Stimulated activated CD4-positive, alpha-beta T cell treated with anti-CD3 and anti-CD28 coated beads, Interleukin-2, amount 100 ng/mL, for 4 hours (primary cell): ENCODE measurements at places on chromosomes 16 and 17.

- no peak for DNase-seq
Measured at GRCh38 chr17:80790021-80790765, 201.4 kb upstream of the CHMP6 start.

- DNase-seq, result no peak
Measured at GRCh38 chr17:17179371-17179827, 26.7 kb downstream of the PLD6 start.

GRCh38 chr16:82943371-82943770 is 316.6 kb downstream of the CDH13 start:
- no peak for DNase-seq

DNA sequence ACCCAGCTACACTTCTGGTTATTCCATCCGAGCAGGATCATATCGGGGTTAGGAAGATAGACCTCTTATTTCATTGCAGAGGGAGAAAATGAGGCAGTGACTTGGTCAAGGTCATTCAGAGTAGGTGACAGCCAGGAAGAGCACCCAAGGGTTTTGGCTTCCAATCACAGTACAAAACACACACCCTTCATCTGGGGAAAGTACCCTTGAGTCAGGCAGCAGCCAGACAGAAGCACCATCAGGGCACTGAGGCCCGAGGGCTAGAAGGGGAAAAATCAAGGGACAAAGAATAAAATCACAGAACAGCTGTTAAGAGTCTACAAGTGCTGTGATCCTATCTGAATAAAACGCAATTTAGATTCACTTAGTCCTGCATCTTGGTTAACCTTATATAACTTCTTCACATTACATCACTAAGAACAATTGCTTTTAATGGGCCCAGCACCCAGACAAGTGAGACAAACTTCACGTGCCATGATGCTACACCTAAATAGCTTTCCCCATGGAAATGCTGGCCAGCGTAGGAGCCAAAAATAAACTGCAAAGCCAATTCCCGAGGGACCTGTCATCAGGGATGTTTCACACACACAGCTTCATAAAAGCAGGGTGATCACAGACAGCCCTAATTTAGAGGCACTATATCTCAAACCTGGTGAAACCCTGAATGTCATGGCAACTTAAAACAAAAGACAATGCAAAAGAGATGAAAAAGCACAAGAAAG is 4.9 kb downstream of the UBE2O start:
- DNase-seq, result no peak

DNA sequence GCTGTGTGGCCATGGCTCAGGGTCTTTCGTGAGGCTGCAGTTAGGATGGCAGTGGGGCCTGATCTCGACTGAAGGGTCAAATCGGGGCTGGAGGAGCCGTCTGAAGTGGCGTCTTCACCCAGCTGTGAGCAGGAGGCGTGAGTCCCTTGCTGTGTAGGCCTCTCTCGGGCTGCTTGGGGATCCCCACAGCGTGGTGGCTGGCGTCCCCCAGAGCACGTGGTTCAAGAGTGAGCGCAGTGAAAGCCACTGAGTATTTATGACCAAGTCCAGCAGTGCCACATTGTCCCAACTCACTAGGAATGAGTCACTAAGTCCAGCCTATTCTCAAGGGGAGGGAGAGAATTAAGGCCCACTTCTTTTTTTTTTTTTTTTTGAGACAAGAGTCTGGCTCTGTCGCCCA is 11.7 kb upstream of the TCF25 start:
- DNase-seq, result no peak

GRCh38 chr16:75288596-75289120 is 37.2 kb upstream of the BCAR1 start:
- DNase-seq, result peak; percentile 17

DNA sequence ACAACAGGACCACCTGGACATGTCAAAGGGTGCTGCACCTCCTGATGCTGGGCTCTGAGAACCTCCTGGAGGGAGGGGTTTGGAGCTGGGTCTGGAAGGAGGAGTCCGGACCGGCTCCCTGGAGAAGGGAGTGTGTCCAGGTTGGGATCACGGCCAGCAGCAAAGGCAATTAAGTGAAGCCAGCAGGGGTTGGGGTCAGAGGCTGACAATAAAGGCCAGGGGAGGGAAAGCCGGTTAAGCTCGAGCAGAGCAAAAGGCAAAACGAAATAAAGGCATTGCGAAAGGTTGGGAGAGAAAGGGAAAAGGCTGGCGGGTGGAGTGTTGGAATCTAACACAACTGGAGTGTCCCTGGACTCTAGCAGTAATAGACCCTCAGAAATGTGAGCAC is 992 bp upstream of the CACNG4 start:
- DNase-seq, result no peak

GRCh38 chr16:2473999-2474876 is 689 bp upstream of the TBC1D24 start:
- DNase-seq, result peak; percentile 49

DNA sequence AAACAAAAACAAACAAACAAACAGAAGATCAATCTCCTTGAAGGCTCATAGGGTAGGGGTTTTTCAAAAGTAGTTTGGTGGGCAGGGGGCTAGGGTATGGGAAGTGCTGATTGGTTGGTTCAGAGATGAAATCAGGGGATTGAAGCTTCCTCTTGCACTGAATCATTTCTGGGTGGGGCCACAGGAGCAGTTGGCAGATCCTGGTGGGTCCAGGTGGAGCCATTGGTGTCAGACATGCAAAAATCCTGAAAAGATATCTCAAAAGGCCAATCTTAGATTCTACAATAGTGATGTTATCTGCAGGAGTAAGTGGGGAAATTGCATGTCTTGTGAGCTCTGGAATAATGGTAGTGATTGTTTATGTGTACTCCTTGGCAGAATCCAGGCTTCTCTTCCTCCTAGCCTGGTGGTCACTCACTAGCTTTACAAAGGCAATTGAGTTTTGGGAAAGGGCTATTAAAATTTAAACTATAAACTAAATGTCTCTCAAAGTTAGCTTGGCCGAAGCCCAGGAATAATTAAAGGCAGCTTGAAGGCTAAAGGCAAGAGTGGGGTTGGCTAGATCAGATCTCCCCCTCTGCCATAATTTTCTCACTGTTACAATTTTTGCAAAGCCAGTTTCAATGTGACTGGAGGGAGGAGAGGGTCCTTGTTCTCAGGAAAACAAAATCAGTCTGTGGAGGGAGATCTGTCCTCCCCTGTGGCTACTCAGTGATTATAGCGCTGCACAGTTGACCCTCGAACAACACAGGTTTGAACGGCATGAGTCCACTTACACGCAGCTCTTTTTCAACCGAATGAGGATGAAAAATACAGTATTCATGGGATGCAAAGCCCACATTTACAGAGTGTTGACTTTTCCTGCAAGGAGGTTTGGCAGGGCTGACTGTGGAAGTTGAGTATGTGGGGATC is 45.2 kb downstream of the RNF112 start:
- DNase-seq, result no peak

DNA sequence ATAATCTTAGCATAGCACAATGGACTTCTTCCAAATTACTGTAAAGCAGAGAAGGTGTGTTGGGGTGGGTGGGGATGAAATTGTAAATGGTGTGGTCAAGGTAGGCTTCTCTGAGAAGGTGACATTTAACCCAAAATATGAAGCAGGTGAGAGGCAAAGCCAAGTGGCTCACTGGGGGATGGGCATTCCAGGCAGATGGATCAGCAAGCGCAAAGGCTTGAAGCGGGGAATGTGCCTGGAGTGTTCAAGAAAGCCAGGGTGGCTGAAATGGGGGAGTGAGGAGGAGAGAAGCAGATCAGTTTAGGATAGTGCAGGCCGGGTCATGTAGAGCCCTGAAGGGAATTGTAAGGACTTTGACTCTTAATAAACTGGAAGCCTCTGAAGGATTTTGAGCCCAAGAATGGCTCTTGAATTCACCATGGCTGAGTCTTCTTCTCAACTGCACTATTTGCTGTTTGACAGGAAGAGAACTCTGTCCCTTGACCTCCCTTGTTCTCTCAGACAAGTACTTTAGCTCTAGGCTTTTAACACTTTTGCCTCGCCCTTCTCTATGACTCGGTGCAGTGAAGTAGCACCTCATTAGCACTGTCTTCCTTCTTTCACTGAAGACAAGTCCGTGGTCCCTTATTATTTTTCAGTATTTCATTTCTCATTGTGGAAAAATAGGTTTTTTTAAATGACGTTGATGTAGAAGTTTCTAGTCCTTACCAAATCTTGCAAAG is 14.7 kb downstream of the CACNG3 start:
- DNase-seq, result no peak

GRCh38 chr17:13415871-13416416 is 185.8 kb downstream of the HS3ST3A1 start:
- no peak for DNase-seq

- DNase-seq, result no peak
Measured at GRCh38 chr16:56246051-56246817, 54.9 kb downstream of the GNAO1 start.

- DNase-seq, result no peak
Measured at GRCh38 chr16:29816694-29817441, 916 bp downstream of the PAGR1 start.

DNA sequence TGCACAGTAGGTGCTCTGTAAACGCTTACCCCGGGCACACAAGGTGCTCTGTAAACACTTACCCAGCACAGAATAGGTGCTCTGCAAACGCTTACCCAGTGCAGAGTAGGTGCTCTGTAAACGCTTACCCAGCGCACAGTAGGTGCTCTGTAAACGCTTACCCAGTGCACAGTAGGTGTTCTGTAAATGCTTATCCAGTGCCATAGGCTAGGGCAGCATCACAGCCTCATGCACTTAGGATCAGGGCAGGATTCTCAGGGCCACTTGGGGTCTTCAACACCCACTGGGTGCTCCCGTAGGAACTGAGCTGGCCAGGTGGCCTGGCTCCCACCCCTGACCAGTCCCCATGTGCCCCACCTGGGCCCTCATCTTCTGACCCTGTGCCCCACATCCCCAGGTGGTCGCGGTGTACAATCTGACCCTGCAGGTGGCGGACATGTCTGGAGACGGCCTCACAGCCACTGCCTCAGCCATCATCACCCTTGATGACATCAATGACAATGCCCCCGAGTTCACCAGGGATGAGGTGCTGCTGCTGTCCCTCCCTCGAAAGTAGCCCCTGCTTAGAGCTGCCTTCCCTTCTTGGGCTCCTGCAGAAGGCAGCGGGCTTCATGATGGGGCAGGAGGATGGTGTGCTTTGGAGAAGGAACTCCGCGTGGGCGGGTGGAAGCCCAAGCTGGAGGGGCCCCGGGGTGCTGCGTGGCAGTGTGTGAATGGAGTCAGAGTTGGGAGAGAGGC is 13.1 kb downstream of the SLC22A31 start:
- no peak for DNase-seq

DNA sequence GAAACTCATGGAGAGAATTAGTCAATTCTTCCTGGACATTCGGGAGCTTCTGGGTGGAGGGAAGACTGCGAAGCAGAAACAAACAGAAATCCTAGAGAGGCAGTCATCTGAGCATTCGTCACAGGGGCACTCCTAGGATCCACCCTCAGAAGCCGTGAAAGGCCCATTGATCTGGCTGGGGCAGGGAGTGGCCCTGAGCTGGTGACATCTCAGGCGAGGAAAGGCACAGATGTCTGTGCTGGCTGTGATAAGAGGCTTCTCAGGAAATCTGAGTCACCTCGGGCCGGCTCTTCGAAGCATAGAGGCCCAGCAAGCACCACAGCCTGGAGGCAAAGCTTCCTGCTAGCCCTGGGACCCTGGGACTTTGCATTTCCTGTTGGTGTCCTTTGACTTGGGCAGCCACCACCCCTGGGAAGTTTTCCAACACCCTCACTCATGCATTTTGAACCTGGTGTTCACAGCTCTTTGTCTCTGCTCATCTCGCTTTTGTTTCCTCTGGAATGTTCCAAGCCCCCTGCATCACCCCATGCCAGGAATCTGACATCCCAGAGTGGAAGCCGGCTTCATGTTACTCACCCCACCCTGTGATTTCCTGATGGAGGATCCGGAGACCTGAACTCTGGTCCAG is 23.3 kb upstream of the CDRT4 start:
- DNase-seq, result no peak

- no peak for DNase-seq
Measured at GRCh38 chr17:65359016-65359415, 202.4 kb downstream of the AXIN2 start.

DNA sequence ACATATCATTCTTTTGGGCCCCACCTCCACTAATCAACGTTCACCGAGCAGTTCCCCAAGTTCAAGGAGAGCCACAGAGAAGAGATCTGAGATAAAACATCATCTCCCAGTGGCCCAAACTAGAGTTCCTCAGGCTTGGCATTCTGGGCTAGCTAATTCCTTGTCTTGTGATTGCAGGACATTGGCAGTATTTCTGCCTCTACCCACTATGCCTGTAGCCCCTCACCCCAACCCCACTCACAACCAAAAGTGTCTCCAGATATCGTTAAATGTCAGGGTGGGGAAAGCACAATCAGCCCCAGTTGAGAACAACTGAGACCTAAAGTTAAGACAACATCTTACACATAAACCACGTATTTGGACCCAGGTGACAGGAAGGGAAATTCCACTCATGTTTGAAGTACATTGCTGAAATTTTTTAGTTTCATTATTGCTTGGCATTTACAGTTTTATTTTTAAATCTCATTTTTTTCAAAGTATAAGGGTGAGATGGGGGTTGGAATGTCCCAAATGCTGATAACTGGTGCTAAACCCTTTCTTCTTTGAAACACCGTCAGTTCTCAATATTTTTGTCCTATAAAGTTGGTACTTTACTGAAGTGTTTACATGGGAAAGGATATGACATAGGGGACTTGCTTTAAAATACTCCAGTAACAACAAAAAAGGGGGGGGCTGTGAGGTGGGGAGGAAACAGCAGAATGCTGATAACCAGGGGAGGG is 13.6 kb downstream of the ZC3H7A start:
- DNase-seq, result peak; percentile 31

DNA sequence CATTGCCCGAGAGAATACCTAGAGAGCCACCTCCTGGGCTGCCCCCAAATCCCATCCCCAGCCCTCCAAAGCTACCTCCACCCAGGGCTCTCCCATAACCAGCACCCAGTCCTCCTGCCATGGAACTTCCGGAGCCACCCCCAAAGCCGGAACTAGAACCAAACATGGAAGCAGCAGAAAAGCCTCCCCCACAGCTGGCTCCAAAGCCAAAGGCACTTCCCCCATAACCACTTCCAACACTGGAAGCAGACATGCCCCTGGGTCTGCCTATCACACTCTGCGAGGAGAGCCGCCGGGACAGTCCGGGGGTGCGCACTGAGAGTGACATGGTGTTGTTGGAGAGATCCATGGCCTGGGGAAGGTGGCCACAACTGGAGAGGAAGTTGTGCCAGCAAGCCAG is at the start of gene KRT12:
TSS of gene KRT12 (minus strand) at position 386 of the 400 bp plus-strand sequence. CDS start at position 349, 37 bp downstream.
- DNase-seq, result no peak

DNA sequence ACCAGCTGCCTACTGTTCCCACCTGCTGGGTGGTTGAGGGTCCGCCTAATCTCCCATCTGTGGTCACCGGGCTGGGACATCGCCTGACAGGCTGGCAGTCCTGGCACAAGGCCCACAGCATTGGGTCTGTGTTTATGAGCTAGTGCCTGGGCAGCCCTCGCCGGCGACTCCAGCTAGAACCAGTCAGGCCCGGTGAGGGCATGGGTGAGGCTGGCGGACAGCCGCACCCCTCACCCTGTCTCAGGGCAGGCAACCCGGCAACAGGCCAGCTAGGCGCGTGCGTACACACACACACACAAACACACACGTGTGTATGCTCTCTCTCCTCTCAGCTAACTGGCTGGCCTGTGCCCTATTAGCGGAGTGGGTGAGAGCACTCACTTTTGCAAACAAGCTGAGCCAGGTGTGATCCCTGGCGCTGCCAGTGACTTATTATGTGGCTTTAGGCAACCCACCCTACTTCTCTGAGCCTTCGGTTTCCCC is 10.4 kb downstream of the HSD11B2 start:
- DNase-seq, result no peak

- no peak for DNase-seq
Measured at GRCh38 chr17:60579090-60579489, 20.9 kb upstream of the PPM1D start.
